ENCODE measurements at places on chromosomes 6 and 20.

DNA sequence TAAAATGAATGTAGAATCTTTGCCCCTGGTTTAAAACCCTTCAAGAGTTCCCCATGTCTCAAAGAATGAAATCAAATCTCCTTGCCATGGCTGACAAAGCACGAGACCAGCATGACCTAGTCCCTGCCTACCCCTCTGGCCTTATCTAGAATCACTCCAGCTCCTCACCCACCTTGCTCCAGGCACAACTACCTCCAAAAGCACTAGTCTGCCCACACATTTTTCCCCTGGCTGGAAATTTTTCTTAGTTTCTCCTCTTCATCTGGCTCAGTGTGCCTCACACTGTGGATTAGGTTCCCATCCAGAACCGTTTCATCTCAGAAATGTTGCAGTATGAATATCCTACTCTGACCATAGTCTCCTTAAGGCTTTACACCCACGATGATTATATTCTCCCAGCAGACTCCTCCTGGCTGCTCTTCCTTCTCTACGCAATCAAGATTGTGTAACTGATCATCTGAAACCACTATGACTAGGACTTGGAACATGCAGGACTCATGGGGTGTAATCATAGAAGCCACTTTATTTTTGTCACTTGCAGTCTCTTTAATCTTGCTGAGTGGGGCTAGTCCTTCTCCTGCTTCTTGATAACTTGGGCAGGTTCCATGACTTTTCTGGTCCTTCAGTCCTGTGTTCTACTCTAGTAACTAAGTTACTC is 7.8 kb upstream of the MRS2 start:
- DNase-seq: peak; percentile 93

GRCh38 chr6:151058021-151058733 is 181.6 kb upstream of the AKAP12 start:
- no peak for DNase-seq

DNA sequence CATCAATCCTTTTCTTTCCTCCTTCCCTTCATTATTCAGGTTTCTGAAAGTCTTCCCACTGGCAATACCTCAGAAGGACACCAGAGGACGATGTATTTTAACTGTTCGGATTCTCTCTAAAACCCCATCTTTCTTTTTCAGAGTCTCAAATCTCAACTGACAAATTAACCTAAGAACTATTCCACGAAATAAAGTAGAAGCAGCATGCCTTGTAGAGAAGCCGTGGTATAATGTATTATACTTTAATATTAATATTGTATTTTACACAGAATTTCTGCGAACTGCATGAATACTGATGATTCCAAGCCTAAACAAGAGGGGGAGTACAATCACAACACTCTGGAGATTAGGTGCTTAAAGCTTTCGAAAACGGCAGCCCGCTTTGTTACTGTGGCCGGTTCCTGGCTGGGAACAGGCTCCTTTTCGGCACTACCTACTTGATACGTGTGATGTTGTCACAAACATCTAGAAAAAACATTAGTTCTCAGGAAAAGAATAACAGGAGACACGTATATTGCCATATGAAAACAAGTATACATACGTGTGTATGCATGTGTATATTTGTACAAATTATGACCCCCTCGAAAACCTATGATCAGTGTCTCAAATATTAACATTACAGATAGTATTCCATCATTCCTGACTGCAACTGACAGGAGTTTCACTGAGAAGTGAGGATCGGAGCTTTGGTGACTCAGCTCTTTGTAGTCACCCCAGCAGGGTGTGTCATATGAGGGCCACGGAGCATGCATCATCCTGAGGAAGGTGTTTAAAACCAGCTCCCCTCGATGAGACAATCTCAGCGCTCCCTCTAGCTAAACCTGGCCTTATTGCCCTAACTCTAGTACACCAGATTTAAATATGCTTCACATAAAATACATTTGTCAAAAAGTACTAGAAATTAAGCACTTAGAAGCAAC is 319.7 kb upstream of the TCF21 start:
- peak; percentile 8 for DNase-seq

DNA sequence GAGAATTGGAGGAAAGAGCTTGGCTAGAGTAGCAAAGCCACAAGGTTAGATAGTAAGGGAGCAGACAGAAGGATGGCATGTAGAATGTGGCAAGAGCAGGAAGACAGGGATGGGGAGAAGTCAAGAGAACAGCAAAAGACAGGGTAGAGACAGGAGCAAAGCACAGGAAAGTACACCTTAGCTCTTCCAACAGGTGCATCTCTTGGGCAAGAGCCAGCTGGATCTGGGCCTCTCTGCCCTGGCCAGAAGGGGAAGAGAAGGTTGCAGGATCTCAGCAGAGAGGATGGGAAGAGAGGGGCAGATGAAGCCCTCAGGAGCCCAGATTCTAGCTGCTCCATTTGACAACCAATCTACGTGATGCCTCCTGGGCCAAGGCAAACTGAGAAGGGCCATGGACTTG is 16.7 kb downstream of the SCUBE3 start:
- DNase-seq: no peak

DNA sequence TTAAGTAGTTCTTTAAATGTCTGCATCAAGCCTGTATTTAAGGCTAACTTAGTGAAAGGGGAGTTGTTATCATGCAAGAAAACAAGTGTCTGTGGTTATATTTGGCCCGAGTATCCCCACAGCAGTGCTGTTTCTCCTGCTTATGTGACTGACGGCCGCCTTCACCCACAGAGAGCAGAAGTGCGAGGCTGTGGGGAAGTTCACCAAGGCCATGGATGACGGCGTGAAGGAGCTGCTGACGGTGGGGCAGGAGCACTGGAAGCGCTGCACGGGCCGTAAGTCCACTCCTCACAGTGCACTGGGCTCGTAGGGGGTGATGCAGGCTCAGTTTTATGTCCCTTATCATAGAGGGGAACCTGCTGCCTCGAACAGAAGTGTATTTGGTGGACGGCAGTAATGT is 53.2 kb upstream of the SYNJ2 start:
- peak; percentile 46 for DNase-seq

DNA sequence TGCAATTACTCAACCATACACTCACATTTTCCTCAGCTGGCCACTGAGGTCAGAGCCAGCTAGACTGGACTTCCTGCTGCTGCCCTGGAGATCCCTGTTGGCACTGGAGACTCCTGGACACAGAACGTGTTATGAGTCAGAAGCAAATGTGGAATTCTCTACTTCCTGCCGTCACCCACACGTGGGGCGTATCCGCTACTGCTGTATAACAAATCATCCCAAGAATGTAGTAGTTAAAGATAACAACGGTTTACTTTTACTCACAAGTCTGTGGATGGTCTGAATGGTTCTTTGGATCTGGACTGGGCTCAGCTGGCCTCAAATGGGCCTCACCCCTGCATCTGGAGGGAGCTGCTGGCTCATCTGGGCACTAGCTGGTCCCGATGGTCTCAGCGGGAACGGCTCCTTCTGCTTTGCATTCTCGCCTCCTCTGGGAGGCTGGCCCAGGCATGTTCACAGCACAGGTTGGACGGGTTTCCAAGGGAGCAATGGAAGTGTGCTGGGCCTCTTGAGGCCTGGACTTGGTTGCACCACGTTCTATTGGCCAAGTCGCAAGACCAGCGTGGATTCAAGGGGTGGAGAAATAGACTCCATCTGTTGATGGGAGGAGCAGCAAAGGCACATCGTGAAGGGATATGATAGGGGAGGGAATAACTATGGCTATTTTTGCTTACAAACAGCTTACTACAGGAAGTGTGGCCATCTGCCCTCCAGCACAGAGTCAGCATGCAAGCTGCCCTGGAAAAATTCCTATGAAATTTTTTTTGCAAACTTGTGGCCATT is 118.5 kb downstream of the SNX5 start:
- peak; percentile 28 for DNase-seq

DNA sequence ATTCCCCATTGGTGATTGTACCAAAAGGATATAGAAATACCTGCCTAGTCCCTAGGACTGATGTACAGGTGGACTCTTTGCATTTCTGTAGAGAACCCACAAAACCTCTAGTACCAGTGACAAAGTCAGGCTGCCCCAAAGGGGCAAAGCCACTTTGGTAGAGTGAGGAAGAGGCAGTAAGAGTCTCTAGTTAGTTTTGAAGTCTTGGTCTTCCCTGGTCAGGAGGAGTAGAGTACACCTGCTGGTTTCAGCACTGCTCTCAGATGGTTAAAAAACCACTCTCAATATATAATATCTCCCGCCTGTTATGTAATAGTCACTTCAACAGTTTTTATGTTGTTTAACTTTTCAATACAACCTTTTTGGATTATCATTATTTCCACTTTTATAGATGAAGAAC is 344.9 kb downstream of the CDKAL1 start:
- DNase-seq: no peak

- no peak for DNase-seq
These were observed 1365.7 kb upstream of the GJE1 start for GRCh38 chr6:140766999-140767398.

GRCh38 chr20:57326667-57327455 is 2.7 kb upstream of the SPO11 start:
- DNase-seq: no peak

- peak; percentile 99 for DNase-seq
These were observed 539.4 kb upstream of the JARID2 start for GRCh38 chr6:14706378-14706929.

Measured in inflammatory macrophage treated with lipopolysaccharide for 4 hours (primary cell).